Transverse colon (tissue), 4 donors: ENCODE measurements at places on chromosomes 4 and X. TPM values are rescaled to one million over a fixed set of nuclear protein-coding genes. Genes with fewer than 3 reads are reported as not detected.

GRCh38 chr4:112128452-112128851 is 16.8 kb upstream of the FAM241A start:
- no peaks in the 10 kb centered on the region for H3K27me3 ChIP-seq
- H3K4me1 ChIP-seq = no peaks in the 10 kb centered on the region
- no peak overlapping the region for H3K27ac ChIP-seq
- no peak overlapping the region for H3K4me3 ChIP-seq
- no peak for DNase-seq

DNA sequence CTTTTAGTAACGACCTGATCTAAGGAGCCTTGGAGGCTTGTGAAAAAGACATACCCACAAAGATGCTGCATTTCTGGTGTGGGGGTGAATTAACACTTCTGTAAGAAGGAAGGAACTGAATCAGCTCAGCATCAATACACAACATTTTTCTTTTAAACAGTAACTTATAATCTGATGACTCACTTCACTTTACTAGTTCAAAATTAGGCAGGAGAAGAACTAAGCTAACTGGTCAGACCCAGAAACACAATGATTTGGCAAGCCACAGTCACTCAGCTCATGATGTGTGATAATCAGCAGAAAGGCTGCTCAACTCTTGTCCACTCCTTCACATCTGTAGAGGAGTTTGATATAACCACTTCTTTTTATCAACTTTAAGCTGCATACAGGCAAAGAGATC is 4.6 kb downstream of the MMAA start:
- H3K27me3 ChIP-seq = no peaks in the 10 kb centered on the region
- no peak overlapping the region for H3K4me3 ChIP-seq
- H3K27ac ChIP-seq = no peak overlapping the region
- no peaks in the 10 kb centered on the region for H3K36me3 ChIP-seq
- no peak for DNase-seq

GRCh38 chr4:188778905-188779304 is 639.7 kb downstream of the TRIML1 start:
- H3K27ac ChIP-seq = no peak overlapping the region
- H3K4me1 ChIP-seq = no peaks in the 10 kb centered on the region
- no peak overlapping the region for H3K4me3 ChIP-seq

DNA sequence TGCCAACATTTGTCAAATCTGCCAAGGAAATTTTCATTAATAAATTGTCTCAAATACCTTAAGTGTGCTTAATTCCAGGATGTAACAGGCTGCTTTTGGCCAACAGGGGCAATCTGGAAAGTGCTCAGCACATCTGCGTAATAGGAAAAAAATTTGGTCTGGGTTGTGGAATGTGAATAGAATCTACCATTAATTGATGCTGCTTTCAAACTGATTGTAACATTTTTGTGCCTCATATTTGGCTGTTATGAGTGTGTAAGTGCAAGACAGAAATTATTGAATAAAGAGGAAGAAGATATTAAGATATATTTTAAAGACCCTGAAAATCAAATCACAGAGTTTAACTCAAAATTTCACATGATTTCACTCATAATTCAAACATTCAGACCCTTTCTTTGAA is 41.1 kb downstream of the REELD1 start:
- no peaks in the 10 kb centered on the region for H3K36me3 ChIP-seq
- H3K4me3 ChIP-seq = no peak overlapping the region

The HPSE gene
- total RNA-seq = 0.75 TPM

DNA sequence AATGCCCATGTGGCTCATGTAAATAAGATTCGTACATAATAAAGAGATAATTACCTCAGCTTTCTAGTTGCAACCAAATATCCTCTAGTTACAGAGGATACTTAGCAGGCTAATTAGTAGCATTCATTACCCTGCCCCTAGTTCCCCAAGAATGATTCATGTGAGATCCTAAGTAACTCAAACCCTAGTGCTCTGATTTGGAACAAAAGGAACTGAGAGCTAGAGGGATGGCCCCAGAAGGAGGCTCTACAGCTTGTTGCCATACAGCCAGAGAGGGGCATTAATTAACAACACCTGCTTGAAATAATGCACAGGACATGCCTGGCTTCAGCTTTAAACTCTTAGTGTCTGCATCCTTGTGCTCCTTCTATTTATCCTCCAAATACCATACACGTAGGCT is 32.6 kb upstream of the CBR4 start:
- no peaks in the 10 kb centered on the region for H3K4me1 ChIP-seq
- DNase-seq = no peak
- no peak overlapping the region for H3K27ac ChIP-seq
- no peaks in the 10 kb centered on the region for H3K27me3 ChIP-seq
- H3K36me3 ChIP-seq = no peaks in the 10 kb centered on the region

GRCh38 chrX:45843518-45843917 is 642.8 kb upstream of the DIPK2B start:
- no peak for DNase-seq
- no peaks in the 10 kb centered on the region for H3K27me3 ChIP-seq
- H3K4me1 ChIP-seq = no peaks in the 10 kb centered on the region
- no peaks in the 10 kb centered on the region for H3K36me3 ChIP-seq

GRCh38 chr4:6582889-6583490 is 8.0 kb downstream of the MAN2B2 start:
- H3K27me3 ChIP-seq = no peaks in the 10 kb centered on the region
- no peak overlapping the region for H3K27ac ChIP-seq
- no peak overlapping the region for H3K4me3 ChIP-seq
- DNase-seq = no peak

- no peaks in the 10 kb centered on the region for H3K27me3 ChIP-seq
- H3K4me3 ChIP-seq = no peak overlapping the region
- no peaks in the 10 kb centered on the region for H3K36me3 ChIP-seq
- H3K4me1 ChIP-seq = peaks cover 24% of the 10 kb centered on the region
- no peak overlapping the region for H3K27ac ChIP-seq
These were observed 16.7 kb upstream of the GBA3 start for GRCh38 chr4:22676063-22676462.

DNA sequence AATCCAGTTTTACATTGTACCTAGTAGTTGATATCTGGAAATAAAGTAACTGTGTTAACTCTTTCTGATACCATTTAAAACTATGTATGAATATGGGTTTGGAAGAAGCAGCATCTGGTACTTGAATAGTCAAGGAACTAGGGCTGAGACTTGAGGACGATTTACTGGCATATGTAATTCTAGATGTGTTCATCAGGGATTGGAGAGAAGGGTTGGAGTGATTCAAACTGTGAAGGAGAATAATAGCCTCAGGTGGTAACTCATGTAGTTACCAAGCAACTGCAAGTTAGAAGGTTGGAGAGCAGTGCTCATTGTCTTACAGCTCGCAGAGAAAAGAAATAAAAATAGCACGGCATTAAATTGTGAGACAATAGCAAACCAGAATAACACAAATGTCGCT is 29.5 kb upstream of the TXLNG start:
- no peaks in the 10 kb centered on the region for H3K4me1 ChIP-seq
- no peaks in the 10 kb centered on the region for H3K27me3 ChIP-seq
- no peak overlapping the region for H3K27ac ChIP-seq
- no peak for DNase-seq
- H3K4me3 ChIP-seq = no peak overlapping the region

DNA sequence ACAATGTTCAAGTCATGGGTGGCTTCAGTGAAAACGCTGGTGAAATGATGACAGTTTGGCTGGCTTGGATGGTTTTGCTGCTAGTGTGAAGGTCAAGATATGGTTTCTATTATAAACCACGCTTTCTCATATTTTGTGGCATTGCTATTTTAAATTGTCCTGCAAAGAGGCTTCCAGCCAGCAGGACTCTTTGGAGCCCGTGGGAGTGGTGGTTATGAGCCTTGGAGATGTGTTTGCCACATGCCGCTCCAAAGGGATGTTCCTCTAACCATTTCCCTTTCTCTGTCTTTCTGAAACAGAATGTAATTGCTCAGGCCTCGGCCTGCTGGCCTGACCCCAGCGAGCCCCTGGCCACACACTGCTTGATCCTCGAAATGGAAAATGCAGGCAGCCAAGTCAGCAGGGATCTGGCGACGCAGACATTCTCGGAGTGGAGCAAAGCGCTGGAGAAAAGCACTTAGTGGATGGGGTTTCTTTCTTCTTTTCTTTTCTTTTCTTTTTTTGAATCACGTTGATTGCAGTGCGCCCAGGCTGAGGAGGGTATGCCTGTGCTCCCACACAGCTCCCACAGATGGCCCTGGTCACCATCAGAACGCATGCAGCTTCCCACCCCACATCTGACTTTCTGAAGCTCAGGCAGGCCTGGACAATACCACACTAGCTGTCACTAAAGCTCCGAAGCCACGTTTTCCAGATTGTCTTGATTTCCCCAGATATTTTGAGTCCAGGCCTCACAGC is 114.0 kb downstream of the ENPP6 start:
- H3K4me3 ChIP-seq = no peak overlapping the region
- H3K36me3 ChIP-seq = no peaks in the 10 kb centered on the region
- H3K27me3 ChIP-seq = no peaks in the 10 kb centered on the region
- no peak for DNase-seq
- no peak overlapping the region for H3K27ac ChIP-seq

DNA sequence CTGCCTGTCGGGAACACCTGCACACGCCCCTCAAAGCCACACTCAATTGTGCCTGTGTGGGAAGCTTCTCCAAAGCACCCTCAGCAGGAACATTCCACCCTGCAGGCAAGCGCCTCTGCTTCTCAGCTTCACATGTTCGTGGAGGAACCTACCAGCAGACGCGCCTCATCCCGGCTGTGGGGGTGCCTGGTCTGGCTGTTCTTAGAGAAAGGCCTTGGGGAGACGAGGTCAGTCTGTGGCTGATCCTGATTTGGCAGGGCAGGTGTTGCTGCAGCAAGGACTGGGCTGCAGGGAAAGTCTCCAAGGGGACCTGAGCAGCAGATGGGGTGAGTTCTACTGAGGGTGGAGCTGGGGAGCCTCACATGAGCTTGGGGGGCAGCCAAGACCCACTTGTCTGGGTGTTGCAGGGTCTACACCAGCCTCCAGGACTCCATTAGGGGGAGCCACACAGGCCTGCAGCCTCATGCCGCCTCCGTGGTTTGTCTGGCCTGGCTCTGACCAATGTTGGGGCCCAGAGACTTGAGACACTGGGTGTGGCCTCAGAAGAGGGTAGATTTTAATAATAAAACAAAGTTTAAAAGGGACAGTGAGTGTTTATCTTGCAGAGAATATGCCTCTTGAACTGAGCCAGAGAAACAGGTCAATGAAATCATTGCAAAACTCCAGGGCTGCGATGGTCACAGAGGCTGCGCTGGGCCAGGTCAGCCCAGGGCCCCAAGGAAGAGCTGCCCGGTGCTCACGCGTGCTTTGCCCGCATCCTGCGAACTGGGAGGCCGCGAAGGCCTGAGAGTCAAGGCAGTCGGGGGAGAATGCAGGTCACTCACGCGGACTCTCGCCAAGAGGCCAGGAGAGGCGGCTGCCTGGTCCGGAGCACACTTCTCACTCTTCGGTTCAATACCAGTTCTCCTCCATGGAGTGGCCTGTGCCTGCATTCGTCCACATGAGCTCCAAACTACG is 21.1 kb downstream of the RNF212 start:
- H3K27ac ChIP-seq = no peak overlapping the region
- DNase-seq = no peak
- no peaks in the 10 kb centered on the region for H3K27me3 ChIP-seq
- no peaks in the 10 kb centered on the region for H3K36me3 ChIP-seq
- H3K4me1 ChIP-seq = no peaks in the 10 kb centered on the region
- no peak overlapping the region for H3K4me3 ChIP-seq

The HERC5 gene
- not detected for total RNA-seq

GRCh38 chrX:10569946-10570345 is 50.4 kb downstream of the MID1 start:
- H3K27me3 ChIP-seq = no peaks in the 10 kb centered on the region
- no peaks in the 10 kb centered on the region for H3K4me1 ChIP-seq
- H3K27ac ChIP-seq = no peak overlapping the region
- DNase-seq = no peak
- H3K4me3 ChIP-seq = no peak overlapping the region

GRCh38 chr4:121991968-121992367 is 40.1 kb upstream of the TRPC3 start:
- H3K27me3 ChIP-seq = peaks cover 8% of the 10 kb centered on the region
- H3K36me3 ChIP-seq = no peaks in the 10 kb centered on the region
- H3K4me3 ChIP-seq = no peak overlapping the region
- no peak overlapping the region for H3K27ac ChIP-seq
- no peak for DNase-seq

The ERAS gene
- not detected for total RNA-seq

The NSG1 gene
- total RNA-seq = 2.7 TPM

The ARHGAP36 gene
- not detected for total RNA-seq

The IBSP gene
- total RNA-seq = not detected

GRCh38 chr4:168614281-168615057 is 117.6 kb downstream of the PALLD start:
- no peak overlapping the region for H3K4me3 ChIP-seq
- H3K27ac ChIP-seq = no peak overlapping the region
- no peaks in the 10 kb centered on the region for H3K4me1 ChIP-seq
- no peak for DNase-seq
- no peaks in the 10 kb centered on the region for H3K27me3 ChIP-seq
- H3K36me3 ChIP-seq = no peaks in the 10 kb centered on the region

The AFM gene
- not detected for total RNA-seq

The BEND4 gene
- total RNA-seq = 2.6 TPM

The ZFP42 gene
- not detected for total RNA-seq

DNA sequence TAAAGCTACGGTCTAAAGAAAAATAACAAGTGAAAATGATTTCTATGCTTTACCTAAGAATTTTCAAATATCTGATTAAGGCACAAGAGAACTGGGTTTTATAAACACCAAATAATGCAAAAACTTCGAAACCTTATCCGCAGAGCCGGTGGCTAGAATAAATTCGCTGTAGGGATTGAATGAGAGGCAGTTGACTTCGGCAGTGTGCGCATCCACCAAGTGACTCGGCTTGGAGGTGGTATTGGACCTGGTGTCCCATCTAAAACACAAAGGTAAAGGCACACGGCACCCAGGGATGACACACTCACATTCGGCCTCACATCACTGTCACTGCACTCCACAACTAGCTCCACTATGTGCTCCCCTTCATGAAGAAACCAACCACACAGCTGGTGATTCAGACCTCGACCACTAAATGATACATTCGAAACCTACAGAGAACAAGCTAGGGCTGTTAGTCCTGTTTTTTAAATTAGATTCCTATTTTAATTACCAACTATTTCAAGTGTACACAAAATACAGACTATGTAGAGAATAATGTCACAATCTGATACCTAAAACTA is 17.5 kb downstream of the RBBP7 start:
- H3K36me3 ChIP-seq = no peaks in the 10 kb centered on the region
- no peaks in the 10 kb centered on the region for H3K27me3 ChIP-seq
- H3K27ac ChIP-seq = no peak overlapping the region
- no peaks in the 10 kb centered on the region for H3K4me1 ChIP-seq

DNA sequence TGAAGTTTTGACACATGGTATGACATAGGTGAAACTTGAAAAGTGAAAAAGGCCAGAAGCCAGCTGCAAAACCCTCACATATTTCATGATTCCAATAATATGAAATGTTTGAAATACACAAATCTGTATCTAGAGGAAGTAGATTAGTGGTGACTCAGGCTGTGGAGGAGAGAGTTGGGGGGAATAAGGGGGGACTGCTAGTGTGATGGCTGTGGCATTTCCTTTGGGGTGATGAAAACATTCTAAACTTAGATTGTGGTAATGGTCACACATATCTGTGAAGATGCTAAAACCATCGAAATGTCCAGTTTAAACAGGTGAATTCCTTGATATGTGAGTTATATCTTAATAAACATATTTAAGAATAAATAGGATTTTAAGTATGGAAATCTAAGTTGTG is 343.5 kb upstream of the SFRP2 start:
- no peaks in the 10 kb centered on the region for H3K36me3 ChIP-seq
- H3K4me1 ChIP-seq = no peaks in the 10 kb centered on the region
- no peak overlapping the region for H3K27ac ChIP-seq
- no peak for DNase-seq
- H3K27me3 ChIP-seq = no peaks in the 10 kb centered on the region

GRCh38 chr4:20065952-20066351 is 185.8 kb upstream of the SLIT2 start:
- H3K4me1 ChIP-seq = no peaks in the 10 kb centered on the region
- H3K27ac ChIP-seq = no peak overlapping the region
- no peak overlapping the region for H3K4me3 ChIP-seq
- no peaks in the 10 kb centered on the region for H3K36me3 ChIP-seq
- no peak for DNase-seq

The PAK3 gene
- 0.80 TPM for total RNA-seq
